ENCODE measurements at places on chromosomes 16 and 17. TPM values are rescaled to one million over a fixed set of nuclear protein-coding genes. Genes with fewer than 3 reads are reported as not detected.

DNA sequence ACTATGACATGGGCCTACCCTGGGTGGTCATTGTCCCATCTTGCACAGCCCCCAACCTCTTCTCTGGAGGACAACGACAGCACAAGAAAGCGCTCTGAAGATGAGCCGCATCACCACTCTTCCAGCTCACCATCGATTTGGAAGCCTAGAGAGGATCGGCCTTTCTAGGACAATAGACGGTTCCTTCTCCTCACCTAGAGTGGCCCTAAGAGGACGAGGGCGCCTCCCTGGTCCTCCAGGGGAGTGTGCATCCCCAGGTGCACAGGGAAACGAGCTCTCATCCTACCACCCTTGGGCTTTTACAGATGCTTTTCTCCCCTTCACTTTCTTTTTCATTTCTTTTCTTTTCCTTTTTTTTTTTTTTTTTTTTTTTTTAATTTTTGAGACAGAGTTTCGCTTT lies 20.3 kb upstream of the SLC52A1 start:
- ATAC-seq = no peak

GRCh38 chr16:7025616-7026190 lies 306.9 kb upstream of the RBFOX1 start:
- ATAC-seq = peak; percentile 82

- ATAC-seq = peak; percentile 44
Measured at GRCh38 chr16:58114827-58115825, 14.1 kb downstream of the CFAP20 start.

- ATAC-seq = no peak
Measured at GRCh38 chr16:12639044-12639443, 164.6 kb downstream of the CPPED1 start.

DNA sequence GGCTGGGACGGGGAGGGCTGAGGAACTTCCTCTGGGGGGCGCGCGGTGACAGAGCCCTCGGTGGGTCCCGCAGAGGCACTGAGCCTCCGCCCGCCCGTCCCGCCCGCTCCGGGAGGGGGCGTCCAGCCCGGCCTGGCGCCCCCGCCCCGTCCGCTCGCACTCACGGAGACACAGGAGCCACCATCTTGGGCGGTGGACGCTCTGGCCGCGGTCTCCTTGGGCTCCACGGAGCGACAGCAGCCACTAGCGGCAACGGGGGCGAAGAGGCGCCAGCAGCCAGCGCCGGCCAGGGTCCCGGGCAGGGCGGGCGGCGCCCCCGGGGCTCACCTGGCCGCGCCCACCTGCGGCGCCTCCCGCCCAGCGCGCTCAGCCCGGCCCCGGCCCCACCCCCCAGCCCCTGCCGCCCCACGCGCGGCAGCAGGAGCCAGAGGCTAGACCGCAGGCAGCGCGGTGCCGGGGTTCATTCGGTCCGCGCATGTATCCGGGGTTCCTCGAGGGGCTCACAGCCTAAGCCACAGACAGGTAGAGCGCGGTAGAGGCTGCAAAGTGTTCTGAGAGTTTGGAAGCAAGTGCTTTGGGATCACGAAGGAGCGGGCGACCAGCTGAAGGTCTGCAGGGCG lies at the start of gene C17orf113:
Gene C17orf113 (minus strand): TSS at position 209 of the 620 bp plus-strand sequence. CDS start 7,225 bp downstream, outside the sequence.
- peak; percentile 63 for ATAC-seq

DNA sequence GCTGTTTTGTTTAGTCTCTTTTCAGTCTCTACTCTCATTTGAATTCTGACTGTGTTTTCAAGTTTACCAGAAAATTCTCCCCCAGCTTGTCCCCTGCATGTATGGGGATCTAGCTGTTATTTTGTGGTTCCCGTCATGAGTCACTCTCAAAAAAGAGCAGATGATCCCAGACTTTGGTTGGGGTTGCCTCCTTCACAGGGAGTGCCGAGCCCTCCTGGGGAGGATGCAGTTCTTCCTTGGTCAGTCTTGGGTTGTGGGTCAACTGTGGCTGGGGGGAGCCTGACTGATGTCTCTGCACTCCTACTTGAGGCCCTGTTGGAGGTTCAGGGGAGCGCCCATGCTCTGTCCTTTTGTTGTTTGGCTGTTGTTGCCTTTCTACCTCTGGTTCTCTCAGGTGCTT lies 37.7 kb downstream of the EPN2 start:
- ATAC-seq = no peak

- no peak for ATAC-seq
Measured at GRCh38 chr16:88077328-88078108, 126.3 kb downstream of the BANP start.

GRCh38 chr17:73646409-73647300 lies 2.4 kb upstream of the SDK2 start:
- no peak for ATAC-seq

DNA sequence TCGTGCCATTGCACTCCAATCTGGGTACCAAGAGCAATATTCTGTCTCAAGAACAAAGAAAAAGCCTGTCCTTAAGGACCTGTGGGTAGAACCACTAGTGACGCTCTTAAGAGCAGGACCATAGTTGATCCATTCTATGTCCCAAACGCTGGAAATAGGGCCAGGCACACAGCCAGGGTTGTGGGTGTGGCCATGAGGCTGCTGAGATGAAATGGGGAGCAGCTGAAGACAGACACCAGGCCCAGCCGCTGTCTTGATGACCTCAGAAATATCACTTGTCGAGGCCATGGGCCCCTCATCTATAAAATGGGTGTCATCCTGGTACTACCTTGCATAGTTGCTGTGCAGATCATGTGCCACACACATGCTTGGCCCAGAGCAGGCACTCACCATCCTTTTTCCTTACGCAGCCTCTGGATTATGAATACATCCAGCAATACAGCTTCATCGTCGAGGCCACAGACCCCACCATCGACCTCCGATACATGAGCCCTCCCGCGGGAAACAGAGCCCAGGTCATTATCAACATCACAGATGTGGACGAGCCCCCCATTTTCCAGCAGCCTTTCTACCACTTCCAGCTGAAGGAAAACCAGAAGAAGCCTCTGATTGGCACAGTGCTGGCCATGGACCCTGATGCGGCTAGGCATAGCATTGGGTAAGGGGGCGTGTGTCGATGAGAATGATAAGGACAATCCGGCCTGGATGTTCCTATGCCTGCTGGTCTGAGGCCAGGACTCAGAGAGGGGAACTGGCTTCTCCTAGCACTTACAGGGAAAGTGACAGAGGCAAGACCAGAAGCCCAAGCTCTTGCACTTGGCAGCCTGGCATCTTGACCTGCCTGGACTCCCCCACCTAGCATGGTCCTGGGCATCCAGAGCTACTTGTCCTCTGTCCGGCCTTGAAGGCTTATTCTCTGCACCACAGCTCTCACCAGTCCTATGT lies 25.5 kb downstream of the CDH5 start:
- no peak for ATAC-seq

GRCh38 chr17:3892095-3892998 lies 506 bp downstream of the CAMKK1 start:
- peak; percentile 40 for ATAC-seq

DNA sequence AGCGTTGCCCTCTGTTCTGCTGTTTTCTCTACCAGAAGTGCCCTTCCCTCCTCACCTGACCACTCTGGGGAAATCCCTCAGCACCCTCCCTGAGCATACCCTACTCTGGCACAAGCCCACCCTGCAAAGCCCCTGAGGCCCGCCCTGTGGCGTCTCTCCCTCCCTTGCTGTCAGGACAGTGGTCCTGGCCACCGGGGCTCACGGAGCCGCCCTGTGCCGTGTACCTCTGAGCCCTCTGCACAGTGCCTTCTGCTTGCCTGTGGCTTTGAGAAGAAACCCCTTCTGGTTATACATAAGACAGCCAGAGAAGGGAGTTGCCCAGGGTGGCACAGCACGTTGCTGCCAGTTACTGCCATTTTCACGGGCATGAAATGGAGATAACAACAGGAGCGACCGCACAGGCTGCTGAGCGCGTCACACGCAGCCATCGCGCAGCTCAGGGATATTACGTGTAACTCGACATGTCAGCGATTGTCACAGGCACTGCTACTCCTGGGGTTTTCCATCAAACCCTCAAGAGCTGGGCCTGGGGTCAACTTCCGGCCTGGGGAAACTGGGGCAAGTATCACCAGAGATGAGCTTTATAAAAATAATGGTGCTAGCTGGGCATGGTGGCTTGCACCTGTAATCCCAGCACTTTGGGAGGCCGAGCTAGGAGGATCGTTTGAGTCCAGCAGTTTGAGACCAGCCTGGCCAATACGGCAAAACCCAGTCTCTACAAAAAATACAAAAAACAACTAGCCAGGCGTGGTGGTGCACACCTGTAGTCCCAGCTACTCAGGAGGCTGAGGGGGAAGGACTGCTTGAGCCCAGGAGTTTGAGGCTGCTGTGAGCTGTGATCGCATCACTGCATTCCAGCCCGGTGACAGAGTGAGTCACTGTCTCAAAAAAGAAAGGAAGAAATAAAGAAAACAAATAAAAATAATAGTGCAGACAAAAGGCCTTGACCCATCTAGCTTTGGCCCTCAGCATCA lies 14.8 kb downstream of the SCGB1C2 start:
- ATAC-seq = no peak

DNA sequence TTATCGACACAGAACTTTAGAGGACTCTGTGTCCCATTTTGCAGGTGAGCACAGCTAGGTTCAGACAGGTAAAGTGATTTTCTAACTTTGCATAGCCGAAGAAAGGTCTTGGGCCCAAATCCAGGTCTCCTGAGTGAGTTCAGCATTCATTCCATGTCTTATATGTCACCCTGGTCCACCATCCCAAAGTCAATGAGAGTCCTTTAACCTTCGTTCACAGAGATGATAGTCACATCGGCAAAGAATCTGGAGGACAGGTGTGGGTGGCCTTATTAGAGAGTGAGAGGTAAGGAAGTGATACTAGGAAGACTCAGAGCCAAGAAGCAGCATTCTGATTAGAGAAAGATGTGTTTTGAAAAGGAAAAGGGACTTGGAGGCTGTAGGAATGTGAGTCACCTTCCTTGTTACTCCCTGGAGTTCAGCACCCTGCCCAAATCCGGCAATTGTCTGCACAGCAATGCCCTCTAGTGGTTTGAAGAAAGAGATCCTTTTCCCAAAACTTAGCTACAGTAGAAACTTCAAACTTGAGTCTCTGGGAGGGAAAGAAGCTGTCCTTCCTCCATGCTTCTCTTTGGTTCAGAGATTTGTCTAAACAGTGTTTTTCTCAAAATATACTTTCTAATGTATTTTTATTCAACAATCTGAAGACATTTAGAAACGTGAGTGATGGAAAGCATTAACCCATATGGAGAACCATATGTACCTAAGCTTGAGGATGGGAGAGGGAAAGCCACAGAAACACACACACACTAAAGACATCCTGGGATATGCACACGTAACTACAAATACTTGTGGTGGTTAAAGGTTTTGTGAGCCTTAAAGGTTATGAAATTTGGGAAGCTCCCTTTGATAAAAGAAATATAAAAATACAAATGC lies 96.4 kb upstream of the SHISA6 start:
- peak; percentile 85 for ATAC-seq

Gene NPIPA1
- total RNA-seq = 29.5 TPM

Gene CYLD
- total RNA-seq = 26.7 TPM

Gene AGRP
- total RNA-seq = not detected

Gene RNFT1
- total RNA-seq = 10.1 TPM

Gene LAT
- 3.5 TPM for total RNA-seq

Measured in esophagus mucosa (tissue), 1 donor.